NCI-H1092 (cell line): ENCODE measurements at places on chromosomes 1 and 21.
A peak's percentile ranks its signal among the peaks of the same experiment; 100 is the strongest.

- no peak for DNase-seq
Observed at GRCh38 chr1:66494482-66494881, 39.5 kb upstream of the SGIP1 start.

- DNase-seq: no peak
Observed at GRCh38 chr21:16372586-16372985, 642.8 kb downstream of the USP25 start.

- peak; percentile 43 for DNase-seq
Observed at GRCh38 chr1:8317647-8318381, at the start of gene SLC45A1. SLC45A1 (plus strand) TSS chr1:8318114; CDS start chr1:8324330, 6,216 bp downstream.

GRCh38 chr1:84835169-84835568 is 57.8 kb downstream of the LPAR3 start:
- DNase-seq: no peak

GRCh38 chr1:109816975-109817535 is 53.3 kb upstream of the EPS8L3 start:
- DNase-seq: no peak

DNA sequence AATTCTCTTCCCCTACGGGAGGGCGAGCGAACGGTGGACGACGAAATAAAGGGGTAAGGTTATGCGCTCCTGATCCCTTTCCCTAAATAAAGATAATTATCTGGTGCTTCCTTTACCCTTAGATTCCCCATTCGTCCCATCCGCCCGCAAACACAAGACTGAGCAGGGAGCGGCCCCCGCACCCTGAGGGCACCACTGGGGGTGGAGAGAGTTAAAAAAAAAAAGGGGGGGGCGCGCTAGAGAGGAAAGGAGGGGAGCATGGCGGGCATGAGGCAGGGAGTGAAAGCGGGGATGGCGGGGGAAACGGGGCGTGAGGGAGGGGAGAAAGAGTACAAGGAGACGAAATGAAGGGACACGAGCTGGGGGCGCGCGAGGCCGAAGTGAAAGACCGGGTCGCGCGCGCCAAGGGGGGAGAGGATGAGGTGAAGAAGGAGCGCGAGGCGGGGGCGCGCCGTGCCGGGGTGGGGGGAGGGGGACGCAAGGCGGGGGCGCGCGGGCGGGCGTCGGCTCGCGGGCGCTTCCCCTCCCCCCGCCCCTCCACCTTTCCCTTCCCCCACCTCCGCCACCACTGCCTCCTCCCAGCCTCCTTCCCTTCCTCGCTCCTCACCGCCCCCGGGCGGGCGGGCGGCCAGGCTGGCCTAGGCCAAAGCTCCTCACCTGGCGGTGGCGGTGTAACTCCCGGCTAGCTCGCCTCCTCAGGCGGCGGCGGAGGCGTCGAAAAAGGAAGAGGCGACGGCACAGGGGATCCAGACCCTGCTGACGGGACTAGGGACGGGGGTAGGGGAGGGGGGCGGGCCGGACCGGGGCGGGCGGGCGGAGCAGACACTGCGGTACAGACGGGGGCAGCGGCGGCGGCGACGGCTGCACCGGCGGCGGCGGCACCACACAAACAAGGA is 448 bp downstream of the GATAD2B start:
- peak; percentile 63 for DNase-seq

GRCh38 chr1:227767401-227768124 is 32.3 kb downstream of the SNAP47 start:
- no peak for DNase-seq

DNA sequence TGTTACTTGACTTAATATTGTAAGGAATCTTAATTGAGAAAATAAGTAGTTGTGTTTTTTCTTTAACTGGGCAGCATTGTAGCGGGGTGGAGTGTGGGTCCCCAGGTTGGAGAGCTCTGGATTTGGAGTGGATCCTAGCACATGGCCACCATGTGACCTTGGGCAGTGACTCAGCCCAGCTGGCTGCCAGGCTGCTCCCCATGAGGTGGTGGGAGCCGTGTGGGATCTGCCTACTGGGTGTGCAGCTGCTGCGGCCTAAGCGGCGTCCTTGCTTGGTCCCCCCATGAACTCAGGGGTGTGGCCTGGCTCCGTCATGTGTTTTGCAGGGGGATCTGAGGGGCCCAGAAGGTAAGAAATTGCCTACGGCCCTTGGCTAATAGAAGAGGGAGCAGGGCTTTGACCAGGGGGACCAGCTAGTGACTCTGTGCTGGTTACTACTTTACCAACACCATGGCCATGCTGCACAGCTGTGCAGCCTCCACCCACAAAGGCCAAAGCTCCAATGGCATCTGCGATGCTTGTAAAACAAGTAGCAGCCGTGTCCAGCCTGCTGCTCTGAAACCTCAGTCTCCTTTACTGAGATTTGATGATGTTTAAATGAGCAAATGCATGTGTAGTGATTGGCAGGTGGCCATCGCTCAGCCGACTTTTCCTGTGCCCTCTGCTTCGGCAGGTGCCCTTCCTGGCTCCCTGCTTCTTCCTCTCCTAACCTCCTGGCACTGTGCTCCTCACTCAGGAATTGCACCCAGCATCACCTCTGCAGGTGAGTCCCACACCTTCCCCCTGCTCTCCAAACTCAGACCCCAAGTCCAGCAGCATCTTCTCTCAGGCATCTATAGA is 68.3 kb downstream of the ADARB1 start:
- no peak for DNase-seq

GRCh38 chr1:45884700-45885099 is 81.3 kb downstream of the MAST2 start:
- no peak for DNase-seq

DNA sequence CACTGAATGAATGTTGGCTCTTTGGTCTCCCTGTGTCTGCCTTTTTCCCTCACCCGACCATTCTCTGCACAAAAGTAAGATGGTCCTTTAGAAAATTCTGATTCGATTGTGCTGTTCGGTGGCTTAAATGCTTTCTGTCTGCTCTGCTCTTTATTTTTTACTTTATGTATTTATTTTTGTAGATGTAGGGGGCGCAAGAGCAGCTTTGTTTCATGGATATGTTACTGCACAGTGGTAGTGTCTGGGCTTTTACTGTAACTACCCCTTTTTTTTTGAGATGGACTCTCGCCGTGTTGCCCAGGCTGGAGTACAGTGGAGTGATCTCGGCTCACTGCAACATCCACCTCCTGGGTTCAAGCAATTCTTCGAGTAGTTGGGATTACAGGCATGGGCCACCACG is 15.7 kb downstream of the NLRP3 start:
- no peak for DNase-seq

GRCh38 chr1:17551755-17552234 is 12.3 kb downstream of the ARHGEF10L start:
- DNase-seq: no peak

GRCh38 chr1:94418664-94419655 is 771 bp downstream of the ABCD3 start:
- no peak for DNase-seq

DNA sequence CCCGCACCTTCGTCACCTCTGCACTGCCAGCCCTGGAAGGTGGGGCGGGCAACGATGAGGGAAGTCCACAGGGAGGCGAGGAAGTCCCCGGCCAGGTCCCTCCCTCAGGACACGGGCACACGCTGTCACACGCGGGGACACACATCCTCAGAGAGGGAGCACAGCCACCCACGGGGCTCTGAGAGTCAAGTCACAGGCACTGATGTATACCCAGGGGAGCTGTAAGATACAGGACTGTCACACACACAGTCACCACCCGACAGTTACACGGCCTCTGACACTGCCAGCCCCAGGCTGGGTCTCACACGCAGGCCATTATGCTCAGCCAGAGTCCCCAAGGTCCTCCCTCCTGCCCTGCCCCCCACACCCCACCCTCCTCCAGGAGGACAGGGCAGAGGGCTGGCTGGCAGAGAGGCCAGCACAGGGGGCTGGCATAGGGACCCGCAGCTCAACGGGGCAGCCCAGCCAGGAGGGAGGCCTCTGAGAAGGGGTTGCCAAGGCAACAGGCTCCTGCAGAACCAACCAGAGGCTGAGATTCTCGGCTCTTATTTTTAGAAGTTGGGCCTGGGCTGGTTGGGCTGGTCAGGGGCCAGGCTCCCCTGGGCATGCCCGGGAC is 17.7 kb upstream of the ADGRB2 start:
- no peak for DNase-seq

- DNase-seq: peak; percentile 68
Observed at GRCh38 chr1:34865981-34866761, 6.6 kb upstream of the SMIM12 start.

- no peak for DNase-seq
Observed at GRCh38 chr1:81435175-81435574, 365.6 kb upstream of the ADGRL2 start.

- DNase-seq: peak; percentile 72
Observed at GRCh38 chr1:204128964-204129896, 22.6 kb downstream of the ETNK2 start.

DNA sequence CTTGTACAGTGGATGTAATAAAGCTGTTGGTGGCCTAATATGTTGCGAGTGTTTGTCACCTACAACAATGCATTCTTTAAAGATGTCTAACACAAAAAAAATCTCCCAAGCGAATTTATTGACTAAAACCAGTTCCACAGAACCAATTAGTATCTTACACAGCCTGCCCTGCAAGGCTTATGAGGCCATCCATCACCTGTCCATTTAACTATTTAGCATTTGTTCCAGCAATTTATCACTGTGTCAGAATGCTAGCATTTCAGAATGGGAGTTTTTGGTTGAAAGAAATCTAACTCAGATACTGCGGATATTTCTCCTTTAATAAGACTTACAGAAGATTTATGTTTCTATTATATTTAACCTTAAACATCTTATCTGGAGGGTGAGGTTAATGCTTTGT is 831.1 kb upstream of the PRMT6 start:
- no peak for DNase-seq

DNA sequence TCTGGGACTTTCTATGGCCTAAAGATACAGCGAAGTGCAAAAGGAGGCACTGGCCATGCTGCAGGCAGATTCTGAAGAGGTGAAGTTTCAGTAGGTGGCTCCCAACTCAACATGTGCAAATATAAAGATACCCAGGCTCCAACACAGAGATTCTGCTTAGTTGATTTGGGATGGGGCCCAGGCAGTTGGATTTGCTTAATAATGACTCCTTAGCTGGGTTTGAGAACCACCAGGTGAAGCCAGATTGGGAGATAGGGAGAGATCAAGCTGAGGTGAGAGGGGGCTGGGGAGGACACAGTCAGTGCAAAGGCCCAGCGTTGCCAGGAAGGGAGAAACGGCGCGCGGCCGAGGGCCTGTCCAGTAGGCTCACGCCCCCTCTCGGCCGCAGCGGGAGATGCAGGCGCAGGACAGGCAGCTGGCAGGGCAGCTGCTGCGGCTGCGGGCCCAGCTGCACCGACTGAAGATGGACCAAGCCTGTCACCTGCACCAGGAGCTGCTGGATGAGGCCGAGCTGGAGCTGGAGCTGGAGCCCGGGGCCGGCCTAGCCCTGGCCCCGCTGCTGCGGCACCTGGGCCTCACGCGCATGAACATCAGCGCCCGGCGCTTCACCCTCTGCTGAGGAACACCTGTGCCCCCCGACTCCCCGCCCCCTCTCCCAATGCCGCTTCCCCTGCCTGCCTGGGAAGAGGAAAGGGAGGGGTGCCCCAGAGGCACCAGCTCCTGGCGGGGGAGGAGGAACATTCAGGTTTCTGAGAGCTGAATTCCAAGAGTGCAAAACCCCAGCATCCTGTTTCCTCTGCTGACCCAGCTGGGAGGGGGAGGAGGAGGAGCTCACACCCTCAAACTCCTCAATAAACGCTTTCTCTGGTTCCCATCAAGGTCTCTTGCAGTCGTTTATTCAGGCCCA is 1.2 kb downstream of the FAM167B start:
- peak; percentile 85 for DNase-seq

- no peak for DNase-seq
Observed at GRCh38 chr1:153432874-153433681, 16.8 kb downstream of the S100A7A start.

DNA sequence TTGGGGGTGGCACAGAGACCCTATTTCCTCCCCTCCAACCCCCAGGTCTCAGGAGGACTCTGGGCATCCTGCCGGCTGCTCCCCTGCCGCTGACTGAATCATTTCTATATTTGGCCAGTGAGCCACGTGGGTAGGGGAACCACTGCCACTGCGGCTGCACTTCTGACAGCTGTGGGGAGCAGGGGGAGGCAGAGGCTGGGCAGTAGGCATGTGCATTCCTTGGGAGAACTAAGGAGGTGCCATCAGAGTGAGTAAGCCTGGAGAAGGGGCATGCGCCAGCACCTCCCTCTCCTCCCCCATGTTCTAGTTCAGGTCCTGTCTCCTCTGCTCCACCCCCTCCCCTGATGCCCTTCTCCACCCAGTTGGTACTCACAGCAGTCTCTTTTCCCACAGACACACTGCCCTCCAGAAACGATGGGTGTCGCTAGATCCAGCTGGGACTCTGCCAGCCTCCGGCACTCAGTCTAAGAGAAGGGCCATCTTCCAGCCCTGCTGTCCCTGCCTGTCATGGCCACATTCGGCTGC is 12.0 kb downstream of the PPFIA4 start:
- no peak for DNase-seq

DNA sequence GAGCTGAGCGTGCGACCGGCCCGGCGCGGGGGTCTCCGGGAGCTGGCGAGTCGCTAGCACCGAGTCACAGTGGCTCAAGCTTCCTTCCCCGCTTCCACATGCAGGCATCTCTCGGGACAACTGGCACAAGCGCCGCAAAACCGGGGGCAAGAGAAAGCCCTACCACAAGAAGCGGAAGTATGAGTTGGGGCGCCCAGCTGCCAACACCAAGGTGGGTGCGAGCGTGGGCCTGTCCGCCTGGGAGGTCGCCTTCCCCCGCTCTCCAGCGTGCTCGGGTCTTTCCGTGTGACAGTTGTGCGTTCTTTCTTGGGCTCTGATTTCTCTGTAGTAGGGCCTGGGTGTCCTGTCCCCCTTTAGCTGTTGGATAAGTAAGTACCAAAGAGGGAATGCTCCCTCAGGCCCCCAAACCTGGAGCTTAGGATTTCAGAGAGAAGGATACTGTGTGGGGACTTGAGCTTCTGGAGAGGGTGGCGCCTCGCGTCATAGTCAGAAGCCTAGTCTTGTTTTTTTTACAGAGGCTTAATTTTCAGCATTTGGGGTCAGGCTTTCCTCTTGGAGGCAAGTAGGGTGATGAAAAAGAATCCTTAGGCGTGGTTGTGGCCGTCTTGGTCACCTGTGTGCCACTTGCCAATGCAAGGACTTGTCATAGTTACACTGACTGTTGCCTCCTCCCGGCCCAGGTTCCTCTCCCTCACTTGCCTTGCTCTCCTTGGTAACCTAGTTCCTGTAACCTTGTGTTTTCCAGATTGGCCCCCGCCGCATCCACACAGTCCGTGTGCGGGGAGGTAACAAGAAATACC is 790 bp downstream of the RPS8 start:
- no peak for DNase-seq

GRCh38 chr1:187010571-187011309 is 182.0 kb downstream of the PLA2G4A start:
- DNase-seq: no peak

DNA sequence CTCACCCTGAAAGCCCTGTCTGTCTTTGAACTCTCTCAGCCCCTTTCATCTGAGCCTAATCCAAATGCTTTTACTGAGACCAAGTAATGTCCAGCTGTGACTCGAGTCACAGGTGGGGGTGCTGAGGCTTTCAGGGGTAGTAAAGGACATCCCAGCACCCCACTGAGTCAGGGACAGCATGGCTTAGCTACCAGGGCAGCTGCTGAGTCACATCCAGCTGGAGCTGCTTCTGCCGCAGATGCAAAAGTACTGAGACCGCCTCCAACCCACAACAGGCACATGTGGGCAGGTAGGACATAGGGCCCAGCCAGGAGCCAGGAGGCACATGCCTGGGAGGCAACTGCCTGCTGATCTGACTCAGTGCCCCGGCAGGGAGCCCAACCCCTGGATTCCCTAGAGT is 6.7 kb upstream of the VSIG8 start:
- no peak for DNase-seq
